Epithelial cell of proximal tubule (primary cell): ENCODE measurements at places on chromosomes 13 and 19.

GRCh38 chr13:31282741-31283455 is 83.1 kb downstream of the B3GLCT start:
- DNase-seq: no peak

DNA sequence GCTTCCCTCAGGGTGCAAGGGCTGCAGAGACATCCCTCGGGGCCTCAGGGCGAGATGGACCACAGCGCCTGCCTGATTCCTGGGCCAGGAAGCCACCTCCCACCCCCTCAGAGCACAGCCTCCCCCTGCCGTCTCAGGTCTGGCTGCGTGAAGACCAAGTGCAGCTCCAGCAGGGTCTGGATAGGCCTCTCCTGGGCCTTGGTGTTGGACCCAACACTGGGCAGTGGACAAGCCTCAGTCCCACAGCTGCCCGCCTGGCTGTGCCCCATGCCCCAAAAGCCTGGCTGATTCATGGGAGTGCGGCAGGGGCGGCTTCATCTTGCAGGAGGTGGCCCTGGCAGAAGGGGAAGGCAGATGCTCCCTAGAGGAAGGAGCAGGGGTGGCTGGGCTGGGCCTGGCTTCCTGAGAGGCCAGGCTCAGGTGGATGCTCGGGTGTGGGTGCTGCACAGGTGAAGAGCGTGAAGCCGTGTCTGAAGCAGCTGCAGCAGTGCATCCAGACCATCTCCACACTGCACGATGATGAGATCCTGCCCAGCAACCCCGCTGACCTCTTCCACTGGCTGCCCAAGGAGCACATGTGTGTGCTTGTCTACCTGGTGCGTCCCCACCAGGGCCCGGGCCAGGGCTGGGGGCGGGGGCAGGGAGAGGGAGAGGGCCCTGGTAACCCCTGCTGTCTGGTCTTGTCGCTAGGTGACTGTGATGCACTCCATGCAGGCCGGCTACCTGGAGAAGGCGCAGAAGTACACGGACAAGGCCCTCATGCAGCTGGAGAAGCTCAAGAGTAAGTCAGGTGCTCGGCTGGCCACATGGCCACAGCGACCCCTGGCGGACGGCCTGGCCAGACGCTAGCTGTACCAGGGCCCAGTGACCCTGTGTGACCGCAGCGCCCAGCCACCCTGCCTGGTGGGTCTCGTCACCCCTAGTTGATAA is 21.7 kb downstream of the MAU2 start:
- DNase-seq: no peak

DNA sequence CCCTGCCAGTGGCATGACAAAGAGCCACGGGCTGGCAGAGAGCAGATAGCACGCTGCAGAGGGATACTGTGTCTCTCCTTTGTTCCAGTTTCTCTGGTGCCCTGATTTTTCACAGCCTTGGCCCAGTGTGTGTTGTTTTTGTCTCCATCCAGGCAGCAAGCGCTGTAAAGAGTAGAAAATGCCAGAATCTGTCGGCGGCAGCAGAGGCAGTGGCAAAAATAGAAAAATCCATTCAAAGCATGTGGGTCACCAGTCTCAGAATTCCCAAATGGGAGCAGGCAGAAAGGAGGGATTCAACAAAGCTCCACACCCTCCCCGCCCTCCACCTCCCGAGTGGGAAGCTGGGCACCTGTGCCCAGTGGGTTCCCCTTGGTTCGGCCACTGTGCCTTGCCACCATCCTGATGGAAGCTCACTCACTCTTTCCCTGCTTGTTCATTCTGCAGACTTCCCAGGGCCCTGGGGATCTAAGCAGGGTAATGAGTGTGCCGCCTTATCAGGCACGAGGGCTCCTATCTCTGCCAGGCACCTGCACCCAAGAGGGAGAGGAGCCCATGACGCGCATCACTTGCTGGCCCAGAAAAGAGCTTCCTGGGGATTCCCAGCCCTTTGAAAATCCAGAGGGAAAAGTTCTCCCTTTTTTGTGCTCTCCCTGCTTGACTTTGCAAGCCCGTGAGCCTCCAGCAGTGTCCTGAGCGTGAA is 416.9 kb downstream of the IRS2 start:
- DNase-seq: no peak

GRCh38 chr13:35643625-35644024 is 167.1 kb upstream of the MAB21L1 start:
- DNase-seq: no peak

GRCh38 chr13:88754141-88754540 is 1083.0 kb downstream of the SLITRK5 start:
- no peak for DNase-seq

- no peak for DNase-seq
Observed at GRCh38 chr13:36795463-36795862, 23.6 kb upstream of the RFXAP start.

- peak; percentile 77 for DNase-seq
Observed at GRCh38 chr19:38831142-38831605, 420 bp downstream of the ECH1 start.

DNA sequence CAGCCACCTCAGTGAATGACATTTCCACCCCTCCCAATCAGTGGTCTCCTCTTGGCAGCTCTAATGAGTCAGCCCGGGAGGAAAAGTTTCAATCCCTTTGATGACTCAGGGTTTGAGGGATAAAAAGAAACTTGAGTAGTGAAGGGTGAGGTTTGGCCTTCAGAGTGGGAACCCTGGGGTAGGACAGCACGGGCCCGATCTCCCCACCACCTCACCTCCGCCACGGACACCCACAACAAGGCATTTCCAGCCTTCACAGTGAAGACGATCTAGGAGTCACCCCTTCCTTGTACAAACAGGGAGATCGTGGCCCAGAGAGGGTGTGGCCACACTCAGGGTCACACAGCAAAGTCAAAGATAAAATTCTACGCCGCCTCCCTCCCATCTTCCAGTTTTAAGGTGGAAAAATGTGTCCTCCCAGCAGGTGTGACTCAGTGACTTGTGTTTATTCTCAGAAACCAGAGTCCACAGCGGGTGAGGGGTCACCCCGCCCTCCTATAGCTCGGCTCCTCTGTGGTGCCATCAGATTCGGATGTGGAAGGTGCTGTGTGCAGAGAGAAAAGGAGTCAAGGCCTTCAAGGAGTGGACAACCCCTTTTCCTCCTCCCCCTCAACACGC is 12.3 kb downstream of the CIB3 start:
- no peak for DNase-seq

GRCh38 chr13:63944911-63945310 is 2529.3 kb upstream of the PCDH20 start:
- no peak for DNase-seq

DNA sequence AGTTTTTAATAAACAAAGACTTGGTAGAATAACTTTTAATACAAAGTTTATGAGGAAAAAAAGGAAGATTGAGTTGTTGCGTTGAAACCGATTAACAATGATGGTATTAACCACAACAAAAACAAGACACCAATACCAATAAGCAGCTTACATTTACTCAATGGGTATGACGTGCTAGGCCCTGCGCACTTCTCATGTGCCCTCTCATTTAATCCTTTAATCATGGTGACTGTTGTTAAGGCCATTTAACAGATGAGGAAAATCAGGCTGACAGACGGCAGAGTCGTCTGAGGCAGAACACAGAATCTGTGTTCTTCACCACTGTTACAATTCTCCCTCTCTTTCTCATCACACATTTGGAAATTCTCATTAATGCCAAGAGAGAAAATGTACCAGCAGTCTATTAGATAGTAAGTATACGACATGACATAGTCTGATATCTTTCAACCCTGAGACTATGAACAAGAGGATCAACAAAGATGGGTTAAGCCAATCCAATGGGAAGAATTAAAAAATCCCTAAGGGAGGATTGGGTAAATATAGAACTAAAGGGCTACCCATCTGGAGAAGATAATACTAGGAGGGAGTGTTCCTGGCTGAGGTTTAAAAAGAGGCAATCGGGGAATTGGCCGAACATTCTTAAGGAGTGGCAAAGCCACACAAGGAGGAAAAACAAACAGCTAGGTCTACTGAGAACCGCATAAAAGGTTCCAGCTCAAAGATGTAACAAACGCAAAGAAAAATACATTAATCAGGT is 54.0 kb downstream of the DOCK9 start:
- DNase-seq: no peak

DNA sequence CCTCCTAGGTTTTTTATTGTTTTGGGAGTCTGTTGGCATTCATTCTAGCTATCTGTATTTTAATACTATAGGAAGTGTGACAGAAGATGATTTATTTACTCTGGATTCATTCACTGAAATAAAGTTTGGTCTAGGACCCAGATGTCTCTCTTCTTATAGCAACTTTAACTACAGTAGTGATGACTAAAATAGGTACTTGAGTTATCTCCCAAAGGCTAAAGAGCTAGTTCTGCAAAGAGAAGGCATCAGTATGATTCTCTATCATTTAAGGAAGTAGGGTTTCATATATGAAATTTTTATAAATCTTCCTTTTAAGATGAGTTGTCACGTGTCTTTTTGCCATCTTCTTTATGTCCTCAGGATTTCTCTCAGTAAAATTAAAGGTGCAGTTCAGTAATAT is 507.4 kb downstream of the KCTD12 start:
- no peak for DNase-seq

GRCh38 chr13:80684217-80684991 is 343.5 kb upstream of the SPRY2 start:
- no peak for DNase-seq

DNA sequence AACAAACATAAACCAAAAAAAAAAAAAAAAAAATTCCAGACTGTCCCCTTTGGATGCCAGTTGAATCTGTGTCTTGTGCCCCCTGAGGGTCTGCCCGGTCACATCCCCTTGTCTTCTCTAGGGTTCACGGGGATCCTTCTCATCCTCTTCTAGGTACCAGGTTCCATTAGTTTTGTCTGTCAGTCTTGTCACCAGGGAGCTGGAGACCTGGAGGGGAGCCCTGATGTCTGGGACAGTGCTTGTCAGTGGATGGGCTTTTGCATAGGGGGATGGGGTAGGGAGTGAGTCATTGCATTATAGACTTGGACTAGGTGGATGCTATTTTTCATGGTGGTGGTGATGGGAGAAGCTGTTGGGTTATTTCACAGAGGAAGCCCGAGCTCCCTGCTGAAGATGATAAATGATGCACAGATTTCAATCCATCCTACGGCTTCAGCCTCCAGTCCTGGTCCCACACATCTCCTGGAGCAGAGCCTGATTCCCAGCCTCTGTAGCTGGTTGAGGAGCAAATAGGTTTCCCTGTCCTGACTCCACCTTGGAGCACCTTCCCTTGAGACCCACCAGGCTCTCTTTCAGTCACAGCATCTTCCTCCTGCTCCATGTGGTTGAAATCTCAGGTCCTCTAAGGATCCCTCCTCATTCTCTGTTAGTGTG is 26.0 kb downstream of the WTIP start:
- no peak for DNase-seq

DNA sequence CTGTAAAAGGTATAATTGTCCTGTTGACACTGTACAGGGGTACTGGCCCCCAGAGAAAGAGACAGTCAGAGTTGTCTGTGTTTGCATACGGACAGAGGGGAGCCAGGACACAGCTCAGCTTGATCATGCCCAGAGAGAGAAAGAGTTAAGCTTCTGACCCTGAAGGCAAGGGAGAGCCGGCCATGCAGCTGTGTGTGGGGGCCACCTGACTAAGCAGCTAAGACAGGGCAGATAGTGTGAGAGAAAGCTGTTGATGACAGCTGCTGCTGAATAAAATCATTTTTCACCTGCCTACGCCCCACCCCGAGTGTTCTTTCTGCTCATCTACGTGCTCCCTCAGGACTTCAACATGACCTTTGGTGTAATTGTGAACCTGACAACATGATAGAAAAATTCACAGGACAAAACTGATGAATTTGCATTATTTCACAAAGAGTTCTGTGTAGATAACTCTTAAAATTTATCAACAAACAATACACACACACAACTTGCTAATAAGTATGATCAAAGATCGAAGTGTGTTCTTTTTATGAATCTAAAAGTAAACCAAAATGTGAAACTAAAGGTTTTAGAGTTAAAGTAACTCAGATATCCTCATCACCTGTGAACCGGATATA is 1294.3 kb upstream of the ATXN8OS start:
- no peak for DNase-seq
